A549 treated with DMSO at 1 μM for 4 hours (cell line): ENCODE measurements at places on chromosomes 4 and X. TPM values are rescaled to one million over a fixed set of nuclear protein-coding genes. Genes with fewer than 3 reads are reported as not detected.

STBD1 gene
- 6.5 to 7.1 TPM (median 6.9 TPM) in 5 replicates for total RNA-seq

ADH1A gene
- not detected in 5 replicates for total RNA-seq

PFKFB1 gene
- total RNA-seq, result 0.06 to 0.11 TPM (median 0.09 TPM) in 3 of 5 replicates, not detected in the others

DRD5 gene
- total RNA-seq, result not detected in 5 replicates

AMER1 gene
- 2.4 to 3.5 TPM (median 2.9 TPM) in 5 replicates for total RNA-seq

ABCD1 gene
- total RNA-seq, result 2.4 to 4.1 TPM (median 3.4 TPM) in 5 replicates

ABLIM2 gene
- 0.39 to 0.80 TPM (median 0.50 TPM) in 5 replicates for total RNA-seq

FAM114A1 gene
- total RNA-seq, result 23.9 to 41.6 TPM (median 38.2 TPM) in 5 replicates

SLC4A4 gene
- 1.8 to 3.4 TPM (median 2.5 TPM) in 5 replicates for total RNA-seq

ATOH1 gene
- total RNA-seq, result not detected in 5 replicates

PDZD4 gene
- total RNA-seq, result 3.2 to 4.1 TPM (median 3.4 TPM) in 5 replicates

PLXNB3 gene
- total RNA-seq, result 1.3 to 4.6 TPM (median 3.7 TPM) in 5 replicates

ATP10D gene
- total RNA-seq, result 2.6 to 3.9 TPM (median 3.6 TPM) in 5 replicates

HS3ST1 gene
- total RNA-seq, result 0.30 to 0.64 TPM (median 0.49 TPM) in 5 replicates

SOWAHD gene
- 0.09 to 0.14 TPM (median 0.10 TPM) in 4 of 5 replicates, not detected in the other for total RNA-seq

RS1 gene
- total RNA-seq, result not detected in 5 replicates

PDCL2 gene
- total RNA-seq, result not detected in 5 replicates
